Stimulated activated CD8-positive, alpha-beta memory T cell treated with anti-CD3 and anti-CD28 coated beads, Interleukin-7, amount 100 ng/mL, for 1 hour (primary cell): ENCODE measurements at places on chromosomes 12 and 14.

- DNase-seq: no peak
These were observed 57.9 kb upstream of the CCDC91 start for GRCh38 chr12:28132398-28132797.

DNA sequence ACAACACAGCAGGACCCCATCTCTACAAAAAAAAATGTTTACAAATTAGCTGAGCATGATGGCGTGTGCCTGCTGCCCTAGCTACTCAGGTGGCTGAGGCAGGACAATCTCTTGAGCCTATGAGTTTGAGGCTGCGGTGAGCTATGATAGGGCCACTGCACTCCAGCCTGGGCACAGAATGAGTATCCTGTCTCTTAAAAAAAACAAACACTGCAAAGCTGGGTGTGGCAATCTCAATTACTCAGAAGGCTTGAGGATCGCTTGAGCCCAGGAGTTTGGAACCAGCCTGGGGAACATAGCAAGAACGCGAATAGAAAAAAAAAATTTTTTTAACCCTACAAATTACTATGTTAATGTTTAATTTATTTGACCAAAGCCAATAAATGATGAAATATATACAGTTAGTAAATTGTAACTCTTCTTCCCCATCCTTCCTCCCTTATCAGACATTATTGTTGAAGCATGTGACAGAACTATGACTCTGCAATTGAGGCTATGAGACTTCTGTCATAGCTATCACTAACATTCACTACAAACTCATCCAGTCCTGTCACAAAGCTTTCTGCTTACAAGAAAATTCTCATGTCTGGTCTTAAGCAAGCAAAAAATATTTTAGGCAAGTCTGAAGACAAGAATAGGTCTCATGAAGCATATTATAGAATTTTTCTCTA, 9.8 kb downstream of the BTBD7 start:
- DNase-seq: no peak

DNA sequence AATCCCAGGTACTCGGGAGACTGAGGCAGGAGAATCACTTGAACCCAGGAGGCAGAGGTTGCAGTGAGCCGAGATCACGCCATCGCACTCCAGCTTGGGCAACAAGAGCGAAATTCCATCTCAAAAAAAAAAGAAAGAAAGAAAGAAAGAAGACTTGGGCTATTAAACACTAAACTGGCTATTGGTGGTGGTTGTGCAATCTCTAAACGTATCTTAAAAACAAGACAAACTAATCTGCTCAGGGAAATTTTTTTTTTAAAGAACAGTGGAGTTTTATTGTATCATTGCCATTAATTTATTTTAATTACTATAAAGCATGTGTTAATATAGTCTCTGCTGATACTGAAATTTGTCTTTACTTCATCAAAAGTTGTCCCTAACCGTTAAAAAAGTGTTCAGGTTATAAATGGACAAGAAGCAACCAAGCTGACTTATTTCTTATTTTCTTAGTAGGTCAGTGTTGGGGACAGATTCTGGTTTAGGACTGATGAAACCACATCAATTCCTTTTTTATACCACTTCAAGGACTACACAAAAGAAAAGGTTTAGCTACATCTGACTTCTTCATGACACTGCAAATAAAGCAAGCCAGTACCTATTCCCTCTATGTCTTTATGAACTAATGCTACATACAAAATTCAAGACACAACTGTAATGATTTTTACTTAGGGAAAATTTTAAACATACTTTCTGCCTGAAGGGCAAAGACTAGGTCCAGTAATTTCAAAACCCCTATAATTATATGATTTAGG, 68.7 kb upstream of the KRAS start:
- no peak for DNase-seq

- no peak for DNase-seq
These were observed 24.1 kb downstream of the ANKRD13A start for GRCh38 chr12:110023059-110023980.

GRCh38 chr14:33413381-33413780, 474.7 kb downstream of the NPAS3 start:
- DNase-seq: no peak

- DNase-seq: no peak
These were observed 77.5 kb downstream of the COX16 start for GRCh38 chr14:70281939-70282338.

DNA sequence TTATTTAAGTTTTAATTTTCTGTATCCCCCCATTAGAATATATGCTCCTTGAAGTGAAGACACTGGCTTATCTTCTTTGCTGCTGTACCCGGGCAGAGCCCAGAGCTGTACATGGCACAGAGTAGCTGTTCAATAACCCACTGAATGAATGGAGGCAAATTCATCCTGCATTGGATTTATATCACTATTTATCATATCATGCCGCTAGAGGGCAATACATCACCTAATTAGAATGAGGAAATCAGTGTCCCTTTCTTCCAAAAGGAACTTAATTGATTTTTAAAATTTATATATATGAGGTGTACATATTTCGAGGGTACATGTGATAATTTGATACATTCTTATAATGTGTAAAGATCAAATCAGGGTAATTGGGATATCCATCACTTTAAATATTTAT, 89.2 kb upstream of the TMEM260 start:
- no peak for DNase-seq
